ENCODE measurements at places on chromosomes 5 and 9.

DNA sequence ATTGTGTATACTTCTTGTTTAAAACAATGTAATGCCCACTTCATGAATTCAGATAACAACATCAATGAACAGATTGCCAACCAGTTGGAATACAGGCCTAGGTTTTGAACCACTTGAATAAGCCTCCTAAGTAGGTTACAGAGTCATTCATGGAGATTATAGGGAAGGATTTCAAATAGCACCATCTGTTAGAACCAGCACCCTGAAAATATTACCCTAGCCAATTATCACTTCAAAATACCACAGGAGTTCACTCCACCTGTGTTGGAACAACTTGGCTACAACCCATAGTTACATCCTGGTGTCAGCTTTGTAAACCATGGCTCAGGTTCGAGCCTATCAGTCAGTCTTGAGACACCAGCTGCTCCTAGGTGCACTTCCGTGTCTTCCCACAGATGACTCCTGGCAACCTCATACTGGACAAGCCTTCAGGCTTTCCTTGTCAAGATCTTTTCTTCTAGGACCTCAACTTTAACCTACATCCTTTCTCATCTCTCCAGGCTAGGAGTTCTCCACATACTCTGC is 350.0 kb downstream of the DEPDC1B start:
- no peak for DNase-seq

GRCh38 chr5:165495829-165496380 is 1990.5 kb downstream of the MAT2B start:
- no peak for DNase-seq

DNA sequence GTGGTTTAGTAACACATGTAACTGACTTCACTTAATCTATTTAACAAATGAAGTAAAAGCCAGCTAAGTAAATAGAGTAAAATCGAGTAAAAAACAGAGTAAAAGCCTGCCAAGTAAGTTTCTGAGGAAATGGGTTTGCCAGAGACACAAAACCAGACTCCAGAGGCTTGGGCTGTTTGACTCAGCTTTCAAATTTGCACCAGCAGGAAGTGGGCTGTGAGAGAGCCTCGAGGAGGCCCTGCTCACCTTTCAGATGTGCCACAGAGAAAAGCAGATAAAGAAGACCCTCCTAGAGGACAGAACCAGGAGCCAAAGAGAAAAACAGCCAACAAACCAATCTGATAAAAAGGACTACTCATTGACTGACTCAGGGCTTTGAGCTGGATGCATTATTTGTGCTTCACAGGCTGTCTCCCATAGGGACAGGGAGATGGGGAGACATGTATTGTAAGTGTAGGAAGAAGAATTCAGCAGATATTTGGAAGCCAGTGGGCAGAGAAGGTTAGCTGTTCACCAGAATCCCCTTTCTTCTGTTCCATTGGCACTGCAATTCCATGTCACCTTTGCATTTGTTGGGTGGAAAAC is 14.4 kb upstream of the AMACR start:
- DNase-seq = no peak

DNA sequence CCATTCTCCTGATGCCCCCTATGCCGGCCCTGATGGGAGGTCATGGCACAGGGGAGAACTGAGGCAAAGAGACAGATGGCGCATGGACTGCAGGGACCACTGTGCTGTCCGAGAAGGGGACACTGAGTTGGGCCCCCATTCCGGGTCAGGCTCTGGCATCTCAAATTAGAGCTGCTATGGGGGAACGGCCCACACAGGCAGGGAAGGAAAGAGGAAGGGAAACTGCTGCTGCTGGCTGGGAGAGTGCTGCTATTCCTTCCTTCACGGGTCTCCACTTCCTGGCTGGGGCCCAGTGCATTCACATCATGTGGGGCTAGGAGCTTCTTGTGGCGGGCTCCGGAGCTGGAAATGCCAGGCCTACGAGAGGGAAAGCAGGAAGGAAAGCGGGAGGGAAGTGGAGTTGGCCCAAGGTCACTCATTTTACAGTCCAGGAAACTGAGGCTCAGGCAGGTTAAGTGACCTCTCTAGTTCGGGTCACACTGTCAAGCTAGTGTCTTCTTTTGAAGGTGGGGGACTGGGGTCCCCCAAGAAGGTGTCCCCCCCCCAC is 1.3 kb upstream of the CARD19 start:
- DNase-seq = no peak

- DNase-seq = no peak
Measured at GRCh38 chr9:103188781-103189350, 193.7 kb downstream of the CYLC2 start.

DNA sequence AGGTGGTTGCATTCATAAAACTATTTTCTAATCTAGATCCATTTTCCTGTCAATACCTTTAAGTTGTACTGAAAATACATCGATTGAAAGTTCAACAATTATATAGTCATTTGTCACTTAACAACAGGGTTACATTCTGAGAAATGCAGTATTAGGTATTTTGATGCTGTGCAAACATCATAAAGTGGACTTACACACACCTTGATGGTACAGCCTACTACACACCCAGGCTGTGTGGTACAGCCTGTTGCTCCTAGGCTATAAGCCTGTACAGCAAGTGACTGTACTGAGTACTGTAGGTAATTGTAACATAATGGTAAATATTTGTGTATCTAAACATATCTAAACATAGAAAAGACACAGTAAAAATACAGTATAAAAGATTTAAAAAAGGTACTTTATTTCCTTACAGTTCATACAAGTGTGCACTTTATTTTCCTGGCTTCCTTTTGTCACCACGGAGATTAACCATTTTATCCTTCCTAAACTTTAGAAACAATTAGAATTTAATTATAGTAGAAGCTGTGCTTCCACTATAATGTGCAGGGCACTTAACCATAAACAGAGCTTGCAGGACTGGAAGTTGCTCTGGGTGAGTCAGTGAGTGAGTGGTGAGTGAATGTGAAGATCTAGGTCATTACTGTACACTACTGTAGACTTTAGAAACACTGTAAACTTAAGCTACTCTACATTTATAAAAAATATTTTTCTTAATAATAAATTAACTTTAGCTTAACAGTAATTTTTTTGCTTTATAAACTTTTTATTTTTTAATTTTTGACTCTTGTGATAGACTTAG is 42.9 kb upstream of the MEF2C start:
- DNase-seq = no peak

DNA sequence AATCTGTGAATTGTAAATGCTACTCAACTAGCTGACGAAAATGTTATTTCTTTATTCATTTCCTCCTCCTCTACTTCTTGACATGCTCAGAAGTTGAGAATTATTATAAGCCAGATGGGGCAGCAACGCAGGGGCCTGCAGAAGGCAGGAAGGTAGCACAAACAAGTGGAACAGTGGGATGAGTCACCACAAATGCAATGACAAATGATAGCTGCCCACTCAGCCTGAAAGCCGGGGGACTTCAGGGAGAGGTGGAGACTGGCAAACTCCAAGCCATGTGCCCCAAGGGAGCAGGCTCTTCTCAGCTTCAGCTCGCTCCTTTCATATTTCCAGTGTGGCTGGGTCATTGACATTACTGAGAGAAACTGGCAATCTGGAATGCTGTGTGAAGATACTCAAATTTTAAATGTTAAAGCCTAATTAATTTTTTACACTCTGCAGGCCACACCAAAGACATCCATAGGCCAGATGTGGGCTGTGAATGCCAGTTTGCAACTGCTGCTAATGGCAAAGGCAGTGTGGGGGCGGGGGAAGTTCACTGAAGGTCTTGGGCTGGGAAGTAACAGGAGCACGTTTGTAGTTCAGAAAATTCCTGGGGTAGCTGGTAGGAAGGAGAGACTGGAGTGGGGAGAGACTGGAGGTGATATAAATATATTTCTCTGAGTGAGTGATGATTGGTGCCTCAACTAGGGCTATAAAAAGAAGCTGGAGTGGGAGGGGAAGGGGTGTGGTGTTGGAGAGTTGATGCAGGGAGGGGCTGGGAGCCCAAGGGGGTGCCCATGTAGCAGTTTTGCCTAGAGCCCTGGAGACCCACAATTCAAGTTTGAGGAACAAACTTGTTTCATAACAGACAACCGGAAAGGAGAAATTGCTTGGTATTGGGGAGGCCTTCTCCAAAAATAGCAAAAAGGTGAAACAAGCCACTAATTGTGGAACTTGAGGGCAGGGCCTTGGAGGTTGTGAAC is 20.8 kb upstream of the ADRB2 start:
- DNase-seq = no peak

- DNase-seq = no peak
Measured at GRCh38 chr9:126650404-126651341, 36.9 kb downstream of the LMX1B start.

DNA sequence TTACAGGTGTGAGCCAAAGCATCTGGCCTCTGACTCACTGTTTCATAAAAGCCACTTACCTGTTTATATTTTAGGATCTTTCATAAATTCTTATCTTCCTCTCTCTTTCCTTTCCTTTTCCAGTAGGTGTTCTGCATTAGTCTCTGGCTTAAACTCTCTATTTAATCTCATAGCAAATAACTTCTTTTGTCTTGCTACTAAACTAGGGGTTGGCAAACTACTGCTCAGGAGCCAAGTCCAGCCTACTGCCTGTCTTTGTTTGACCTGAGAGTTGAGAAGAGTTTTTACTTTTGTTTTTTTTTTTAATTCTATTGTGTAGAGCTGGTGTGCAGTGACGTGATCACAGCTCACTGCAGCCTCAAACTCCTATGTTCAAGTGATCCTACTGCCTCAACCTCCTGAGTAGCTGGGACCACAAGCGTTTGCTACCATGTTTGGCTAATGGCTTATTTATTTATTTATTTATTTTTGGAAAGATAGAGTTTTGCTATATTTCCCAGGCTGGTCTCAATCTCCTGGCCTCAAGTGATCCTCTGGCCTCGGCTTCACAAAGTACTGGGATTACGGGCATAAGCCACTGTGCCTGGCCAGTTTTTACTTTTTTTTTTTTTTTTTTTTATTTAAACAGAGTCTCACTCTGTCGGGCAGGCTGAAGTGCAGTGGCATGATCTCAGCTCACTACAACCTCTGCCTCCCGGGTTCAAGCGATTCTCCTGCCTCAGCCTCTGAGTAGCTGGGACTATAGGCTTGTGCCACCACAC is 5.4 kb upstream of the NDFIP1 start:
- DNase-seq = no peak

GRCh38 chr9:96113032-96113431 is 188.9 kb downstream of the HSD17B3 start:
- DNase-seq = no peak

All from neuronal stem cell (in vitro differentiated cells).